Stimulated activated CD4-positive, alpha-beta T cell treated with anti-CD3 and anti-CD28 coated beads, Interleukin-1b, Interleukin-23, amount 100 ng/mL, for 24 hours (primary cell): ENCODE measurements at places on chromosomes 12 and 14.

DNA sequence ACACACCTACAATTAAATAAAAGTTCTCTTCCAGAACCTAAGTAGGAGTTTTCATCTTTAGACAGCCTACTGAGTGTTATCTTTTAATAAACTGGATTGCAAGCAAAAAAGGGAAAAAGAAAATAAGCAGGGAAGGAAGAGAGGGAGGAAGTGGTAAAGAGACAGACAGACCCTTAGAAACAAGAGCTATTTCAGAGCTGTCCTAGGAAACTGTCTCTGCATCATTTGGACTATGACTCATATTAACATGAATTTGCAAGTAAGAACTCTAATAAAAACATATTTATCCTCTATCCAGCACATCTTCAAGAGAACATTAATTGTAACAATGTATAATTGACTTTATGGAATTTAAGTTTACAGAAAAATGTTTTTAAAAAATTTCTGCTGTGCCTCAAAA lies 438.8 kb upstream of the USP15 start:
- no peak for DNase-seq

GRCh38 chr12:43126652-43127375 lies 425.2 kb downstream of the ADAMTS20 start:
- DNase-seq: no peak

GRCh38 chr14:102497998-102498677 lies 11.4 kb downstream of the ANKRD9 start:
- no peak for DNase-seq

DNA sequence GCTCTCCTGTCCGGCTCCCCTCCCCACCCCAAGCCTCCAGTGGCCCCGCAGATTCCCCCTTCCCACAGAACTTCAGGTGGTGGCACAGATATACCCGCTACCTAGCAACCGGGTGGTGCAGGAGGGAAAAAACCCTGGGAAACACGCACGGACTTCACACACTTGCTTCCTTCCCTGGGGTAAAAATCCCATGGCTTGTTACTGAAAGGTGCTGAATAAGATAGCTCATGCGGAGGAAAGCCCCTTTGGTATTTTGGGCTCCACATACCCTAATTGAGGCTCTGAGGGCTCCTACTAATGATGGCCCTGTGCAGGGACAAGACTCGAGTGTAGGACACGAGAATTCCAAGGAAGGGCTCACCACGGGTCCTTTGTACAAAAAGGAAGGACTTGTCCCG lies 869 bp upstream of the RIMBP2 start:
- DNase-seq: no peak

DNA sequence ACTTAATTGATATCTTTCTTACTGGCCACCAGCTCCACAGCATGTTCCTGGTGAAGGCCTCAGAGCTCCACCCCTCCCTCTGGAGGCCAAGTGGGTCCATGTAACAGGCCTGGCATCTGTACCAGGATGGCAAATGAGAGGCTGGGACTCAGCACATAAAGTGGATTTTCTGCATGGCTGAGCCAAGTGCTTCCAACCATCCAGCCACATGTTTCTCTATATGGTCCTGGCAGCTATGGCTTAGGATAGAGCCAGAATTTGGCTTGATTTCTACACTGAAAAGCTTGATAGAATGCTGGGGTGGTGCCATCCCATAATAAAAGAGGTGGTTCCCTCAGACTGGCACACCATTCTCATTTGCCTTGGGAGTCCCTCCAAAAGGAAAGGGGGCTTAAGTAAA lies 94.1 kb downstream of the PAX9 start:
- DNase-seq: no peak

- no peak for DNase-seq
These were observed 30.5 kb downstream of the PRKD1 start for GRCh38 chr14:29897181-29897580.

DNA sequence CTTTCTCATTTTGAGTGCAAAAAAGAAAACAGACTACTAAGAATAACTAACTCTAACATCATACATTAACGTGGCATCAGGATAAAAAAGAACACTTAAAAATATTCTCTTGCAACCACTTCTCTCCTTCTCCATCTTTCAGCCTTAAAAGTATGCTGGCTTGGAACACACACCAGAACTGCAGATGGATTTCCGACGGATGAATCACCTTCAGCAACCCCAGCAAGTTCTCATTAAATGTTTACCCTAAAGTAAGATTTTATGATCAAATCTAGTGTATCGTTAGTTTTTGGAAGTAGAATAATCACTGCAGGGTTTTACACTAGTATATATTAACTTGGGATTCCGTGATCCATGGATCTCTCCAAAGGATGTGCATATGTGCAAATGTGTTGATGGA lies 1.2 kb downstream of the NEK9 start:
- no peak for DNase-seq

GRCh38 chr14:53054457-53054856 lies 98.7 kb downstream of the DDHD1 start:
- no peak for DNase-seq
